ENCODE measurements at places on chromosomes 12 and 14. TPM values are rescaled to one million over a fixed set of nuclear protein-coding genes. Genes with fewer than 3 reads are reported as not detected.

- DNase-seq, result no peak
Observed at GRCh38 chr14:105419195-105420091, at the start of gene MTA1. MTA1 (plus strand) TSS chr14:105419827; CDS start chr14:105420036, 209 bp downstream.

The STON2 gene
- total RNA-seq, result 12.2 TPM

GRCh38 chr12:64673490-64674169 is 63.3 kb downstream of the RASSF3 start:
- DNase-seq, result no peak

The TMEM63C gene
- total RNA-seq, result 0.28 TPM

DNA sequence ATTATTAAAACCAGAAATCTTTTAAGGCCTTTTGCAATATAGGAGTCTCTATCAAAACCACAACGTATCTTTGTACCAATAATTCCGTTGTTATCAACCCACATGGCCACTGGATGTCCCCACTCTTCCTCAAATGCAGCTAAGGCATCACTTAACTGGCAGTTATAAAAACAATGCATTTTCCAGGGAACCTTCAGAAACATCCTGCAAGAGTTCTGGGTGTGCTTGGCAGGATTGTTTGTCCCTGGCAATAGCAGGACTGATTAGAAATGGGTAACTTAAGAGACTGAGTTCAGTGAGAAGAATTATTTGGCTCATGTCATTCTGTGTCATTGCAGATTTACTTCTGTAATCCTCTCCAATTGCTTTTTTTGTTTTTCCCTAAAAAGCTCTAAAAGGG is 112.0 kb downstream of the SLC15A5 start:
- DNase-seq, result peak; percentile 69

DNA sequence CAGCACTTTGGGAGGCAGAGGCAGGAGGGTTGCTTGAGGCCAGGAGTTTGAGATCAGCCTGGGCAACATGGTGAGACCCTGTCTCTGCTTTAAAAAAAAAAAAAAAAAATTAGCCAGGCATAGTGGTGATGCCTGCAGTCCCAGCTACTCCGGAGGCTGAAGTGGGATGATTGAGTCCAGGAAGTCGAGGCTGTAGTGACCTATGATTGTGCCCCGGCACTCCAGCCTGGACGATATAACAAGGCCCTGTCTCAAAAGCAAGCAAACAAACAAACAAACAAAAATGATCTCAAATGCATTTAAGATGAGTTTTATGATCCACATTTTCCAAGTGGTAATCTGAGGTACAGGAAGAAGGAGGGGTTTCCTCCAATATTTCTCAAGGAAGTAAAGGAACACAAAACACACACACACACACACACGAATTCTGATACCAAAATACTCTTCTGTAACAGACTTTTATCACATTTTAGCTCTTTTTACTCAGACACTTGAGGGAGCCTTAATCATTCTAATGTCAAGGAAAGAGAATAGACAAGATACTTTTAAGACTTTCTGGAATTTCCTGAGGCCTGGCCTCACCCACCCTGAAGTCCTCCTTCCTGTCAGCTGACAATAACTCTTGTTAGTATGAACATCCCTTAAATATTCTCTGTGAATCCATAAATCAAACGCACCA is 44.4 kb upstream of the CERS5 start:
- DNase-seq, result no peak

- peak; percentile 15 for DNase-seq
Observed at GRCh38 chr14:34615507-34615906, 14.4 kb downstream of the SNX6 start.

The PLA2G1B gene
- not detected for total RNA-seq

The RIN3 gene
- 12.7 TPM for total RNA-seq

DNA sequence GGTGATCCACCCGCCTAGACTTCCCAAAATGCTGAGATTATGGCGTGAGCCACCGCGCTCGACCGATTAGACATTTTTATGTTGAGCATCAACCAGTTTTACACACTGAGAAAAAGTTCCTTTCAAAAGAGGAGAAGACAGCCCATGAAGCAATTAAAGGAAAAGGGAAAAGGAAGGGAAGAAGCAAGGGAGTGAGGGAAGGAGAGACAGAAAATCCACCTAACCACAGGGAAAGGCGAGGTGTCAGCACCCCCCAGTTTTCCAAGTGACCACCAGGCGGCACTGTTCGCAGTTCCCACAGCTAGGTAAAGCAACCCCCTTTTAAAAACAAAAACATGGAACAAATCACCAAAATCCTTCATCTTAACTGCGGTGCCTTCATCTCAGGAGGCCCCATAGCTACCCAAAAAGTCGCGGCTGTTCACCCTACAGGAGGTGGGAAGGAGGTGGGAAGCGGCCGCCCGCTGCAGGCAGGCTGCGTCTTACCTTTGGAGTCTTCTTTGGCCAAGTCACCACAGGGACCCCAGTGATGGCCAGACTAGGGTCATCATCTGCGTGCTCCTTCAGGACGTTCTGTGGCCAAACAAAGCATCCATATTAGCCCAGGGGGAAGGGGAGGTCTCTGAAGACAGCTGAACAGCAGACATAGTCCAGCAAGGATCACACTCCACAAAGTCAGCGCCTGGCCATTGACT is 86.6 kb downstream of the KDM2B start:
- no peak for DNase-seq

DNA sequence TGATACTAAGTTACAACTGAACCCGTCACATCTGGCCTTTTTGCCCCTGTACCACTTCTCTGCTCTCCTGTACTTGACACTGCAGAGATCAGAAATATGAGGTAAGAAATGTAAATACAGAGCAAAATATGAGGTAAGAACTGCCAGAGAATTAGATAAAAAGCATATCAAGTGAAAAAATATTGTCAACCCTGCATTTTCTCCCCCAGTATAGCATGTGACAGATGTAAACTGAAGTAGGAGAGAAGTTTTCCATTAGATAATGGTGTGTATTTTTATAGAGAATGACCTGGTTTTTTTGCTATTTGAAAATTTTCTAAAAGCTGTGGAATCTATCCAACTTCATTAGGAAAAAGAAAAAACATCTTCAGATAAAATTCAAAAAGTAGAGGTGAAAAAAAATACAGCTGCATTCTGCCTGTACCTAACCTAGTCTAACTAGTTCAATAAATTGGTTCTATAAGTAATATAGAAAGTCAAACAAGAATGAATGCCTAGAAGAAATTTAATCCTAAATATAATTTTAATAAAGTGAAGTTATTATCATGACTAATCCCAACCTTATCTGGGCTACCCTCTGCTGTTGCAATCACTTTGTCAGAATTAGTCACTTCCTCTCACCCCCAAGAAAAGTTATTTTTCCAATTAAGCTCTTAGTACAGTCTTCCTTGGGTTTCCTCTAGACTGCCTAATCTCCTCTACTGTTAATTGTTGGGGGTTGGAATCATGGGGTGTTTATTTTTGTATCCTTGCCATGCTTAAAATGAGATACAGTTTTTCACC is 210.0 kb downstream of the RASSF9 start:
- no peak for DNase-seq

The NGB gene
- 10.0 TPM for total RNA-seq

DNA sequence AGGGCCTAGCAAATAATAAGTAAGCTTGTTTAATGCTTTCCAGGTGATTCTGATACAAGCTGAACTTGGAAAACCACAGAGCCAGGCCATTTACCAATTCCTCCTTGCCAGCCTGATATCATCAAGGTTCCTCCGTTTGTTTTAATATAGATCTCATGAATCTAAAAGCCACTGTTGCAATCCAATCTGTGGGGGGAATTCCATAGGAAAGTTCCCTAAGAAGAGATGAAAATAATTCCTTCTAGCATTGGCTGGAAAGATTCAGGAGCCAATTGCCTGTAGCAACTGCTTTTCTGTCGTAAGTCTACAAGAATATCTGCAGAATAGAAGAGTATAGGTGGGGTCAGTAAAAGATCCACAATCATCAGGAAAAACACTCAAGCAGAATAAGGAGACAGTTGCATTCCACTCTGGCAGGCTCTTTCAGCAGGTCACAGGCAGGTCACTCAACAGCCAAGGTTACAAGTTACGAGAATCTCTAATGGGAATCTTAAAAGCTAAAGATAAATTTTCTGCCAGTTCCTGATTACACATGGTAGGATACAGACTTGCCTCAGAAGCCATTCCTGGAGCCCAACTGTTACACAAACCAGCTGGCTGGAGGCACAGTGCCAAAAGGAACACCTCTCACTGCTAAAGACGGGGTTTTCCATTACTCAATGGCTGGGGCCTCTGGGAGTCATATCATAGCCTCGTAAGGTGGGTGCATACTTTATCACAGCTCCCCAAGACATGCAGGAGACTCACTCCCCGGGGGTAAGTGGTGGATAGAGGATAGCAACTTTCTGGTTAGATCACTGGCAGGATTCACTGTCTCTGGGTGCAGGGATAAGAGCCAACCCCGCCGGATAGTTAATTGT is 43.6 kb downstream of the FGD6 start:
- peak; percentile 97 for DNase-seq

The PKP2 gene
- total RNA-seq, result 4.2 TPM

- no peak for DNase-seq
Observed at GRCh38 chr12:67388331-67389138, 119.4 kb downstream of the CAND1 start.

The HOXC6 gene
- total RNA-seq, result not detected

The LALBA gene
- not detected for total RNA-seq

The CLEC1A gene
- total RNA-seq, result 4.8 TPM

DNA sequence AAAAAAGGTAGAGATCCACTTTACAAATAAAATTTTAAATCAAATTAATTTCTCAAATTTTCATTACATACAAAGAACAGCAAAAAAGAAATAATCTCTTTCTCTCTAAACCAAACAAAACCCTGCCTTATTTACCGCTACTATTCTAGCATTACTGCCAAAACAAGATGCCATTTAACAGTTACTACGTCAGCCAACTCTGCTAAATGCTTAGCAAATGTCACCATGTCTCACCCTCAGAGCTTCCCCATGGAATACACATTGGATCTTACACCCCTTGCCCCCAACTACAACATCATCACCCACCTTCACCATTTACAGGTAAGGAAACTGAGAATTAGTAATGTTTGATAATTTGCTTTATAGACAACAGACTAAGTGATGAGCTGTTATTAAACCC is 23.0 kb upstream of the NR2C1 start:
- no peak for DNase-seq

GRCh38 chr14:53744857-53745256 is 211.8 kb downstream of the BMP4 start:
- no peak for DNase-seq

- no peak for DNase-seq
Observed at GRCh38 chr12:72570601-72571000, 298.4 kb downstream of the TRHDE start.

The TDRD9 gene
- total RNA-seq, result 3.2 TPM

The CRIP1 gene
- 10.5 TPM for total RNA-seq

DNA sequence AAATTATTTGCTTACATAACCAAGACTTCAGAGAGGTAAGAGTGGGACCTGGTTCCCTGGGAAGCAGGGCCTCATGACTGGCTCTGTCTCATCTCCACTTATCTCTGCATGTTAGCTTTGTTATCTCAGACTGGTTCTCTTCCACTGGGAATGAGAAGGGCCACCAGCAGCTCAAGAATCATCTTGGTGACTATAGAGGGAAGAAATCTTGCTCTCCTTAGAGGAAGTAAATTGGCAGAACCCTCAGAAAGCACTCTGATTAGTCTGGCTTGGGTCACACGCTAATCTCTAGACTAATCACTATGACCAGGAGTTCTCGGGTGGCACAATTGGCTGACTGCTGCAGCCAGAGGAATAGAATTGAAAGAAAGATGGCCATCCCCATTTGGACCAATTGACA is 110.8 kb upstream of the KRAS start:
- no peak for DNase-seq

GRCh38 chr14:24231263-24232120 is 675 bp downstream of the NEDD8 start:
- no peak for DNase-seq

DNA sequence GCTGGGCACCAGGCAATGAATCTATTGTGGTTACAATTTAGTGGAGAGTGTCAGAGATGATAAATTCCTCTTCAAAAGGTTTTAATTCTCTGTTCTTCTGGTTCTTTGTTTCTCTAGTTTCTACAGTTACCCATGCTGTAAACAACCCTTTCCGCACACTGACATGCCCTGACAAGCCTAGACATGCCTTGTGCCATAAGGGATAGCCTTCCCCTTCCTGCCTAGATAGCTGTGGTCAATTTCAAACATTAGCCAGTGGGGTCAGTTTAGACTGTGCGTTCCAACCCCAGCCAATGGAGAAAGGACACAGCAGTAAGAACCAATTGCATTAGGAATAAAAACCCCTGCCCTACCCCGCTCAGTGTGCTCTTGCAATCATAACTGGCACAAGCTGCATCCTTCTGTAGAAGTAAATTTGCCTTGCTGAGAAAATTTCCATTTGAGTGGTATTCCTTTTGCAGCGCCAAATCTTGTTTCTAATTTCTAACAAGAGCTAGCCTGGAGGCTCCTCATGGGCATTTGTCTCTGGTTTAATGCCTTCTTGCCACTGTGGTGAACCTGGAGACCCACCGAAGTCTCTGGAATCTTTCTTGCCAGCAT is 6.4 kb downstream of the EDDM3A start:
- no peak for DNase-seq

The GLT8D2 gene
- 12.5 TPM for total RNA-seq

DNA sequence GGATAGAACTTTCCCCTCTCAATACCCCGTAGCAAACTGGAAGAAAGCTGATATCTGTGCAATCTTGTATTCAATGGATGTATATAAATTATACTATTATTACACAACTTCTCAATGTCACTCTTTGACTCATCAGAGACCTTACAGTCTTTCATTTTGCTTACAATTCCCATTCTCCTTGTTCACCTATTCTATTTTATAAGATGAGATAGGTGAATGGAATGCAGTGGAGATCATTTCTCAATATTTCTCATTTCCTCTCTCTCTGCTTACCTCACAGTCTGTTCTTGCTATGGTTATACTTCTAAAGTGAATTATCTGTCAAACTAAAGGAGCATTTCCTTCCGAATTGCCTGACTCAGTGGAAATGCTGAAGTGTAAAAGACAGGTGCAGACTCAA is 14.9 kb downstream of the FOXA1 start:
- no peak for DNase-seq

The SLC25A47 gene
- total RNA-seq, result not detected

The MANSC4 gene
- total RNA-seq, result not detected

- DNase-seq, result no peak
Observed at GRCh38 chr14:87169362-87169761, 823.6 kb downstream of the GALC start.

The TSPAN11 gene
- 16.6 TPM for total RNA-seq

- DNase-seq, result no peak
Observed at GRCh38 chr12:123524378-123524777, 9.1 kb downstream of the RILPL1 start.

The MDP1 gene
- total RNA-seq, result 30.5 TPM

The KRT85 gene
- total RNA-seq, result not detected

DNA sequence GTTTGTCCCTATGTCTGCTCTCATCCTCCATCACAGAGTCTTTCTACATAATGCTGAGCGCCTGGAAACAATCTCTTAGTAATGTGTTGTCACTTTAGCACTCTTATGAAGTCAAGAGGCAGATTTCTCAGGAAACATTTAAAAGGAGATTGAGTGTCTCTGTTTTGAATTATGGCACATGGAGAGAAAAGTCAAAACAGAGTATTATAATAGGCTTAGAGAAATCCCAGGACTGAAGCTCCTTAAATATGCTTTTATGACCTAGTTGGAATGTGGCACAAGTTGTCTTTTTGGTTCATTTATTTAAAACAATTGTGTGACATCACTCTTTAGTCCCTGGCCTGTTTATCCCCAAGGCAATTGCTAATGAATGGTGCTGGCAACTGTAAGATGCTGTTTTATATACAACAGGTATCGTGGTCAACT is 117.8 kb upstream of the HIF1A start:
- no peak for DNase-seq

The OR4E2 gene
- not detected for total RNA-seq

GRCh38 chr12:93612776-93613175 is 40.3 kb downstream of the SOCS2 start:
- DNase-seq, result no peak

The EXOC3L4 gene
- 1.8 TPM for total RNA-seq

The DIO3 gene
- 4.3 TPM for total RNA-seq

The ZFHX2 gene
- total RNA-seq, result 1.4 TPM

The RPL10L gene
- not detected for total RNA-seq
